Stimulated activated naive CD4-positive, alpha-beta T cell treated with Interleukin-2 at 50 U/mL for 16 hours (primary cell): ENCODE measurements at places on chromosomes 5 and 9.

DNA sequence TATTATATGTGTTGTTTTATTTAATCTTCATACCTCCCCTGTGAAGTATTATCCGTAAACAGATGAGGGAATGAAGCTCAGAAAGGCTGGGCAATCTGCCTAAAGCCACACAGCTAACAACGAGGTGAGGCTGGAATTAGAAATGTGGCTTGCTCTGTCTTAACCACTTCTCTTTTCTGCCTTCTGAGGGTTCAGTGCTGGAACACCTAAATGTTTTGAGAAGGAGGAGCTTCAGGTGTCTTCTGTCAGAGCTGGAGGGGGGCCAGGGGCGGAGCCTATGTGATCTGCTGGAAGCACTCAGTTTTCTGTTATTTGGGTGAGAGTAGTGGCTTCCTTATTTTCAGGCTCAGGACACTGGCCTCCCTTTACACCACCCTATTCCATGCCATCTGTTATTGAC lies 35.0 kb upstream of the ARAP3 start:
- no peak for DNase-seq

DNA sequence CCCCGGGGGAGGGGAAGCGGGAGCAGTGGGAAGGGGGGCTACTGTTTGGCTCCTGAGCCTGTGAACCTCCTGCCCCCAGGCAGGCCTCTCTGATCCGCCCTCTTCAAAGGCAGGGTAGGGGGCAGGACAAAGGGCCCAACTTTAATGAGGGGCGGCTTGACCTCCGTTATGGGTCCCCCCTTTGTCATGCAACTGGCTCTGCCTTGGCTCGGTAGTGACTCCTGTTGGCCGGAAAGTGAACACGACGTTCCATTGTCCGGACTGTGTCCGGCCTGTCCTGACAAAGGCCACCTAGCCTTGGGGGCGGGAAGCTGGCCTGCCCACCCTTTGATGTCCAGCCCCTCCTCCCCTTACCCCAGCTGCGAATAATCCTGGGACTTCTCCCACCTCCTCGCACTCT lies 1.3 kb downstream of the CDX1 start:
- no peak for DNase-seq

DNA sequence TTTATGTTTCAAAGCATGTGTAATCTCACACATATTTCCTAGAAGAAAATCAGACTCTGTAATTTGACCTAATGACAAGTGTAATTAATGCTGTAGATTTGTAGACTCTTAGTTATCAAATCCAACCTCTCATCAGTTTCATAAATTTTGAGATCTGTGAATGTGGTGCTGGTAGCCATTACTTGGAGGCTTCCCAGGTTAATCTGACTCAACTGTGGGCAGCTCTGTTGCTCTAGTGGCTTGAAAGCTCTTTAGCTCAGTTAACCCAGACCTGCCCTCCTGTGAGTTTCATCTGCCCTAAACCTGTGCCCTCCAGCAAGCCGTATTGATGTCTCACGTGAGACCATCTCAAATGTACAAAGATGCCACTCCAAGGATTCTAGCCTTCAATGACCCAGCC lies 323.4 kb downstream of the FBXL7 start:
- DNase-seq, result no peak

- DNase-seq, result no peak
Observed at GRCh38 chr5:102223542-102224477, 72.3 kb downstream of the SLCO4C1 start.

DNA sequence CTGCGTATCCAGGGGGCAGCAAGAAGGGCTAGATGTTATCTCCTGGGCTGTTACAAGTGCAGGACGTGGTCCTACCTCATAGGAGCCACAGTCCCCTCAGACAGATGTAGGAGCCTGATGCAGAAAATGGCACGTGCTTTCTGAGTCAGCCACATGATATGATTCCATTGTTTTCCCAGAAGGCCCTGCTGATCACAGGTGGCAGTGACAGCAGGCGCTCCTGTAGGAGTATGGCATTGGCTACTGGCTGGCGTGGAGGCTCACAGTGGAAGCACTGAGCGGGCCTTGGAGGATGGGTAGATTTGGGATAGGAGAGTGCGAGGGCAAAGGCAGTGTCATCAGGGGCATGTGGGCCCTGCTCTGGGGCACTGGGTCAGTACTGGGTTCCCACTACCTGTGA lies 21.9 kb downstream of the USP20 start:
- DNase-seq, result no peak

GRCh38 chr5:147743678-147744374 lies 38.7 kb downstream of the JAKMIP2 start:
- no peak for DNase-seq

DNA sequence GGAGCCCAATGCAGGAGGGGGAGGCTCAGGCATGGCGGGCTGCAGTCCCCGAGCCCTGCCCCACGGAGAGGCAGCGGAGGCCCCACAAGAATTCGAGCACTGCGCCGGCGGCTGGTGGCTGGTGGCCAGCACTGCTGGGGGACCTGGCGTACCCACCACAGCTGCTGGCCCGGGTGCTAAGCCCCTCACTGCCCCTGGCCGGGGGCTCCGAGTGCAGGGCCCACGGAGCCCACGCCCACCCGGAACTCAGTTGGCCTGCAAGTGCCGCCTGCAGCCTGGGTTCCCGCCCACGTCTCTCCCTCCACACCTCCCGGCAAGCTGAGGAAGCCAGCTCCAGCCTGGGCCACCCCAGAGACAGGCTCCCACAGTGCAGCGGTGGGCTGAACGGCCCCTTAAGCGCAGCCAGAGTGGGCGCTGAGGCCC lies 780.3 kb downstream of the DTWD2 start:
- no peak for DNase-seq

- DNase-seq, result no peak
Observed at GRCh38 chr9:126347911-126348760, 21.5 kb downstream of the MVB12B start.

- no peak for DNase-seq
Observed at GRCh38 chr5:154421868-154422267, 23.9 kb upstream of the SAP30L start.

- DNase-seq, result no peak
Observed at GRCh38 chr5:110757118-110757729, 18.4 kb downstream of the SLC25A46 start.

- no peak for DNase-seq
Observed at GRCh38 chr5:175471628-175472027, 6.7 kb upstream of the SFXN1 start.
